Cerebellar cortex (tissue), 1 donor: ENCODE measurements at places on chromosomes 4 and X.

- DNase-seq = no peak
Measured at GRCh38 chrX:11423362-11423818, 130.2 kb downstream of the AMELX start.

DNA sequence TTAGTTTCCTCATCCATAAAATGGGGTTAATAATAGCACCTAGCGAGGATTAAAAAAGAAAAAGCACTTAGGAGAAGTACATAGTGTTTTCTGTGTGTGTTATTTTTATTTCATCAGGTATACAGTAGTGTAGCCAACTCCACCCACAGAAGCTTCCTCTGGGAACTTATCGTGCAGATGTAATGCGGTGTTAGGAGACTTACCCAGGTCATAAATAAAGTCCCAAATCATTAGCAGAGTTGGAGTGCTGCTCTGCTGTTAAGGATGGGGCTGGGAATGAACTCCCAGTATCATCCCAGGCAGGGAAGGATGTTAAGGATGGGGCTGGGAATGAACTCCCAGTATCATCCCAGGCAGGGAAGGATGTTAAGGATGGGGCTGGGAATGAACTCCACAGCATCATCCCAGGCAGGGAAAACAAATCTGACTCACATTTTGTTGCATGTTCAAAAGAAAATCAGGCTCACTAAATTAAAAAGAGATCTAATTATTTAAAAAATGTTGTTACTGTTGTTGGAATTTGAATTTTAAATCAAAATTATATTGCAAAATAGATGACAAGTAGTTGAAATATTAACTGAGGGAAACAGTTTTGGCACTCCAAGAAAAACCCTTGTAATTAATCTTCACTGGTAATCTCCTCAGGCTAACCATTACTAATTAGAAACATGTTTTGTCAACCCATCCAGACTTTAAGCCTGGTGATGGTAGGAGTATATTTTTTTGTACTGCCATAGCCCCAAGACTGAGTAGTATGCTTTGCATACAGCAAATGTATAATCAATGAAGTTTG lies 10.2 kb upstream of the SFRP2 start:
- no peak for DNase-seq

DNA sequence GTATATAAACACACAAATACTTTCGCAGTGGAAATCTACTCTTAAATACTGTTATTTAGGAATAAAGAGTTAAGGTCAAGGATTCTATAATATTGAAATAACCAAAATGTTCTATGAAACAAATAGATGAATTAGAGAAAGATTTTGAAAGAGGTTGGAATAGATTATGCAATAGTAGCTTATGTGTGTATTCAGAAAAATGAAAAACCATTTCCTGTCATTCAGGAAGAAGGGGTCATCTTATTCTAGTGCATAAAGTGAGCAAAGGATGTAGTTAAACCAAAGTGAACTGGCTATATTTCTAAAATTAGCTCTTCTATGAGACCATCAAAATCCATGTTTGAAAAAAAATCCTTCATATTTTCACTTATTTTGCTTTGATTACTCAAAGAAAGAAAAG lies 30.0 kb upstream of the MYOZ2 start:
- no peak for DNase-seq

DNA sequence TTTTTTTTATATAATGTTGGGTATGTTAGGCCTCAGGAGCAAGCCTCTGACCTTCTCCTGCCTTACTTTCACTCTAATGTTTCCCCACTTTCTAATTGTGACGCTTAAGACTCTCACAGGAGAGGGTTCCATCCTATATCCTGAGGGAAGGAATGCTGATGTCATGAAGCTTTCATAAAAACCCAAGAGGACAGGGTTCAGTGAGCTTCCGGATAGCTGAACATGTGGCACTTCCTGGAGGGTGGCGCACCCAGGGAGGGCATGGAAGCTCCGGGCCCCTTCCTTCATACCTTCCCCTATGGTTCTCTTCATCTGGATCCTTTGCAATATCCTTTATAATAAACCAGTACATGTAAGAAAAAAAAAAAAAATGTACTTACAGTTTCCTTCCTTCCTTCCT lies 48.0 kb upstream of the TMPRSS11E start:
- DNase-seq = no peak

GRCh38 chrX:66676990-66677389 lies 38.1 kb upstream of the EDA2R start:
- DNase-seq = no peak

DNA sequence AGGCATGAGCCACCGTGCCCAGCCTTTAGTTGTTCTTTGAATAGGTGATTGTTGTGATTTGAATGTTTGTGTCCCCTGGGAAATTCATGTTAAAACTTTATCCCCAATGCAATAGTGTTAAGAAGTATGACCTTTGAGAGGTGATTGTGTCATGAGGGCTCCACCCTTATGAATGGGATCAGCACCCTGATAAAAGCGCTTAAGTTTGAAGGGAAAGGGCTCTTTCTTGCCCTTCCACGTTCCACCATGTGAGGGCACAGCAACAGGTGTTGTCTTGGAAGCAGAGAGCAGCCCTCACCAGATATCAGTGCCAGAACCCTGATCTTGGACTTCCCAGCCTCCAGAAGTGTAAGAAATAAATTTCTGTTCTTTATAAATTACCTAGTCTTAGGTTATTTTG lies 33.7 kb upstream of the RP2 start:
- peak; percentile 0 for DNase-seq

GRCh38 chr4:140662082-140662869 lies 93.5 kb upstream of the UCP1 start:
- DNase-seq = no peak

- no peak for DNase-seq
Measured at GRCh38 chr4:185265942-185266341, 56.5 kb downstream of the SNX25 start.

DNA sequence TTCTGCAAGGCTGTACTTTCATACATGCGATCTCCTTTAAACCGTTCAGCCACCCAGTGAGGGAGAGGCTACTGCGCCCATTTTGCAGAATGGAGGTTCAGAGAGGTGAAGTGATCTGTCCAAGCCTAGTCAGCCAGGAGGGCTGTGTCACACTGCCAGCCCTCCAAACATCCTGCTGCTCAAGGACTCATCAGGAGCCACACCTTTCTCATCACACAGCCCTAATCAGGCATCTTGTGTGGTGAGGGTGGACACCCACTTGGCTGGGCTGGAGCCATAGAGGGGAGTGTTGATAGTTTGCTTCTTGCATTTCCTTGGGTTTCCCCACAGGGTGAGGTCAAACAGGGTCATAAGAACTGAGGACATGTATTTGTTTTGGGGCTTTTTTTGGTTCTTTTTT lies 5.4 kb upstream of the CXCR3 start:
- DNase-seq = no peak

DNA sequence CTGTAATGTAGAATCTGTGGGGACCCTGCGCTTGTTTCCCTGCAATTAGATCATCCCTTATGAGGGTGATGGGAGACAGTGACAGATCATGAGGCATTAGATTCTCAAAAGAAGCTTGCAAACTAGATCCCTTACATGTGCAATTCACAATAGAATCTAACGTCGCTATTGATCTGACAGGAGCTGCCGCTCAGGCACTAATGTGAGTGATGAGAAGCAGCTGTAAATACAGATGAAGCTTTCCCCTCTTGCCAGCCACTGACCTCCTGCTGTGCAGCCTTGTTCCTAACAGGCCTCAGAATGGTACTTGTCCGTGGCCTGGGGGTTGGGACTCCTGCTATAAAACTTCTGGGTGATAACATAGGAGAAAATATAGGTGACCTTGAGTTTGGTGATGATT lies 1076.8 kb downstream of the PDHA2 start:
- DNase-seq = no peak

DNA sequence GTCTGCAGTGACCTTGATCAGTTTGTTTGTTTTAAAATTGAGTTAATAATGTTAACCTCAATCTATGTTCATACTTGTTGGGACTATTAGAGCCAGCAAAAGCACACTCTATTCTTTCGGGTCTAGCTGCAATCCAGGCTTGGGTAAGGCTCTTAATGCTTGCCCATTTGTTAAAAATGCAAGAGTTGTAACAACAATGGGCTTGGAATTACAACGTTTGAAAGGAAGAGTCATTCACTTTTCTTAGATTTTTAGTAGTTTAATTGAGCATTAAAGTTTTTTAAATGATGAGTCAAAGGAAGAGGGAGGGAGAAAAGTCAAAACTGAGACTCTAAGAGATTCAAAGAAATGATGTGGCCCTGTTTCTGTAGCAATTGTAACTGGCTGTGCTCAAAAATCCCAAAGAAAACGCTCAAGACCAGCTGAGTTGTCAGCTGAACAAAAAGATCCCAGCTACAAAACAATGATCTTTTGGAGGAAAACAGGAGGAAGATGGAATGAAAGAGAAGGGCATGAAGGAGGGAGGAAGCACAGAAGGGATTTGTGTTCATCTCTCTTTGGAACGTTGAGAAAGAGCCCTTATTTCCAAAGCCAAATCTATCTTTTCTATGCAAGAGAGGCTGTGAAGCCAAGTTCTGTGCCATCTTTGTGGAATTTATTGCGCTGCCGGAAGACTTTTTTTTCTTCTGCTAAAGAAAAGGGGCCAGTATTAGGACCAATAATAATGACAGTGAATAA lies 5.5 kb downstream of the SCD5 start:
- peak; percentile 38 for DNase-seq

DNA sequence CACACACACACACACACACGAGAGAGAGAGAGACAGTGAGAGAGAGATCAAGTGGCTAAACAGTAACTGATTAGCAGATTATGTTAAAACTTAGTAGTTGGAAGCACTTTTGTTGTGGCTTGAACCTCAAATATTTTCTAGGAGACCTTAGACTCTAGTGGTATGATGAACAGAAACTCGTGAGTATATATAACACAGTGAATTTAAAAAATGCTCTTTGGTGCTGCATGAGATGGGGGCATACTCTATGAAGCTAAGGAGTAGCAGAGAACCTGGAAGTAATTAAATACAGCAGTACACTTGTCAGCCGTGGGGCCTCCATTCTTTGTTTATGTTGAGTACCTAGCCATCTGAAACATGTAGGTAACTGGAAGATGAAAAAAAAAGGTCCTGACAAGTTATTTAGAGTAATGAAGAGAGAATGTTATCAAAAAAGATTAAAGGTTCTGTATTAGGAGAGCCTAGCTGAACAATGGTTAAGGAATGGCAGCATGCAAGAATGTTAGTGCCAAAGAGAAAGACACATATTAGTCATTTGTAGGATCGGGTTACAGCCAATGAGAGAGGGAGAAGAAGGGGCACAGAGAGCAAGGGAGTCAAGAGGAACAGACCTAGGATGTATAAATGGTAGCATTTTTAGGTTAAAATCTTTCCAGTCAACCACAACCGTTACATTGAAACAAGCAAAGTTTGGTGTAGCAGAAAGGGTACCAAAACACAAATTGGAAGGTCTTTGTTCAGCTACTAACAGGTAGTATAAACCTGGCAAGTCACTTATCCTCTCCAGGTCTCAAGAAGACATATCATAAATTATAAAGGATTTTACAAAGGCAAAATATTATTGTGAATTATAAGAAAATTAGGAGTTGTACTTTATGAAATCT lies 316.7 kb upstream of the DIPK2B start:
- DNase-seq = no peak

DNA sequence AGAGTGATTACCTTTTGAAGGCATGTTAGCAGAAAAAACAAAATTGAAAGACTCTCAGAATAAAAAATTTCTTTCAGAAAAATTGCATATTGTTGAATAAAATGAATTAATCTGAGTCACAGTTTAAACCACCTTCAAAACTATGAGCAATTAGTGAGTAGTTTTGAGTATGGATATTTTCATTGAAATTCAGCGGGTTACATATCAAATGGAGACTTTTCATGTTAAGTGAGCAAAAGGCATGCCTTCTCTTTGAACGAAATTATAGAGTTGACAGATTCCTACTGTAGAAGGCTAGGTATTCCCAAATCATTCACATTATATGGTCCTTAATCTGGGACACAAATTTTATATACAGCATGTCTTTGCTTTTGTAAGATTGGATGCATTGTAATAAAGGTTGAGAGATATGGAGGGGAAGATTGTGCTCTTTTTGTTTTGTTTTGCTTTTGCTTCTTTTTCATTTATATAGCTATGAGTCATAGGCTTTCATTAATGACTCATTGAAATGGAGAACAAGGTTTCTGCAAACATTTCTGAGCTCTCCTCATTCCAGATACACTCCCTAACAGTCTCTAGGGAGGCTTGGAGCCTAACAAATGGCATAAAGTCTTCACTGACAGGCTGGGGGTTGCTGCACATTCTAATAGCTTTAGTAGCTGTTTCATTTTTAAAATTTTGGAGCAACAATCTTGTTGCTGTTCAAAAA lies 21.6 kb downstream of the PCDH18 start:
- no peak for DNase-seq

- DNase-seq = no peak
Measured at GRCh38 chr4:151727365-151727764, 33.4 kb downstream of the GATB start.

DNA sequence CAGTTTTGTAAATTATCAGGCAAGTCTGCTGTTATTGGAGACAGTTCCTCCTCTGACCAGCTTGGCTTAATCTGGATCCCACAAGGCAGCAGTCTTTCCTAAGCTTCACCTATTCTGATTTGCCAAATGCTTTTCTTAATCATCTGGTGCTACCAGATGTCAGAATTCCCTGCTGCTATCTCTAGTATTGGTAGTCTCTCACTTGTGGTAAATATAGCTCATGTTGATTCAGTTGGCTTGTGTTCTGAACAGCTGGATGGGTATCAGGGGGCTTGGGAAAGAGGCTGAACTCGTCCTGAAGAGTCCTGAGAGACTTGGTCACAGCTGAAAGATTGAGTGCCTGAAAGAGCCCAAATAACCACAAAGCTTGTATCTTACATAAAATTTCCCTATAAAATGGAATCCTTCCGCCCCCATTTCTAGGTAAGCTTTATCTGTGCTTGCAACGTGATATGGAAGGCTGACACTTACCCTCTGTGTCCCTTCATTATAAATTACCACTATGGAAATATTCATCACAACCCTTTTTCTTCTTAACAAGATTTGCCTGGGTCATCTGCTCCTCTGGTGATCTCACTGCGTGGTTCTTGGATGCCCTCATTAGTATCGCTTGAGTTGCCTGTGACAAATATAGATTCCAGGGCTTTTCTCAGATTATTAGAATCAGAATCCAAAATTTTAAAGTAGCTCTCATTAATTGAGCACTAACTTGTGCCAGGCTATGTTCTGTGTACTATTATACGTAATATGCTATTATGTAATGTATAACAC lies 104.1 kb upstream of the GPRIN3 start:
- no peak for DNase-seq

- no peak for DNase-seq
Measured at GRCh38 chr4:136985683-136986082, 546.6 kb downstream of the PCDH18 start.

DNA sequence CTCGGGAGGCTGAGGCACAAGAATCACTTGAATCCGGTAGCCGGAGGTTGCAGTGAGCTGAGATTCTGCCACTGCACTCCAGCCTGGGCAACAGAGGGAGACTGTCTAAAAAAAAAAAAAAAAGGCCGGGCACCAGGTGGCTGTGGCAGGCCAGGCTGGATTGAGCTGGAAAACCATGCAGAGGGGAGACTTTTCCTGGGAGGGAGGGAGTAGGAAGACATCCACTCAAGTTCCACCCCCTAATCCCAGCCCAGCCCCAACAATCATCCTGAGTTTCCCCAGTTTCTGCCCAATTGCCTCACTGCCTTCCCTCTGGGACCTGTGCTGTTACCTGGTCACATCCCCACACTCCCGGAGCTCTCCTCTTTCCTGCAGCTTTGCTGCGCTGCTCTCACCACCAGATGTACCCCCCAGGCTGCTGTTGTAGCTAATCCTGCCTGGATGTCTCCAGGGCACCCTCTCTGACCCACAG lies 9.0 kb upstream of the TSPYL2 start:
- DNase-seq = peak; percentile 65

GRCh38 chr4:25723409-25723808 lies 67.8 kb downstream of the SLC34A2 start:
- DNase-seq = no peak

- DNase-seq = no peak
Measured at GRCh38 chr4:140353786-140354185, 19.7 kb upstream of the SCOC start.
